ENCODE measurements at places on chromosomes 12 and 14.

DNA sequence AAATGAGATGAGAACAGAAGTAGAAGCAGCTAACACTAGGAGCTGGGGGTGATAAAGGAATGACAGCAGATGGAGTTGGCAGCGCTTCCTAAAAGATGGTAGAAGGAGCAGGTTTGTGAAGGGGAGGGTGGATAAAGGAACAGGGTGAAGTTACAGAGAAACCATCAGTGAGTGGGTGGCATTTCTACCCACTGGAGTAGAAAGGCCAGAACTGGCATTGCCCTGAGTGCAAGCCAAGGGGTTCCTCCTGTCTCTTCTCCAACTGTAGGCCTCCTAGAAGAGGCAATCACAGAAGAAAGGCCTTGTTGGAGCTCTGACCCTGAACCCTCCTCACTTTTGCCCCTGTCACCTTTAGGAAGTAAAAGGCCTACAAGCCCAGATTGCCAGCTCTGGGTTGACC lies 2.2 kb downstream of the KRT18 start:
- no peak for DNase-seq

DNA sequence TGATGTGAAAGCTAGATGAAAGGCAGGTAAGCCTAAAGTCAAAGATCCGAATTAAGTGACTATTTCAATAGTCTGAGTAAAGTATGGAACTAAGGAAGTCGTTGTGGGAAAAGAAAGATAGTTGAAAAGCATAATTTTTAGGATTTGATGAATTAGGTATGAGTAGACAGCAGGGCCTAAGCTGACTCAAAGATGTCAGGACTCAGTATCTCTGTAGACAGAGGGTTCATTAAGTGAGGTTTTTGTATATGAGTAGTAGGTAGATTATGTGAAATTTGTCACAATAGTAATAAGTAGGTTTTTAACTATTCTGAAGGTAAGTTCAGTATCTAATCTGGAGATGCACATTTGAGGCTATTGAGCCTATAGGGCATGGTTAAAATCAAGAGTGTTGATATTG lies 196.4 kb downstream of the RASSF9 start:
- no peak for DNase-seq

GRCh38 chr12:62998454-62998853 lies 63.5 kb upstream of the PPM1H start:
- DNase-seq = no peak

- DNase-seq = no peak
These were observed 119.0 kb upstream of the RASSF8 start for GRCh38 chr12:25839470-25839869.

GRCh38 chr14:33165144-33165925 lies 226.7 kb downstream of the NPAS3 start:
- no peak for DNase-seq

- no peak for DNase-seq
These were observed 6.4 kb upstream of the ACTR10 start for GRCh38 chr14:58193542-58193941.

DNA sequence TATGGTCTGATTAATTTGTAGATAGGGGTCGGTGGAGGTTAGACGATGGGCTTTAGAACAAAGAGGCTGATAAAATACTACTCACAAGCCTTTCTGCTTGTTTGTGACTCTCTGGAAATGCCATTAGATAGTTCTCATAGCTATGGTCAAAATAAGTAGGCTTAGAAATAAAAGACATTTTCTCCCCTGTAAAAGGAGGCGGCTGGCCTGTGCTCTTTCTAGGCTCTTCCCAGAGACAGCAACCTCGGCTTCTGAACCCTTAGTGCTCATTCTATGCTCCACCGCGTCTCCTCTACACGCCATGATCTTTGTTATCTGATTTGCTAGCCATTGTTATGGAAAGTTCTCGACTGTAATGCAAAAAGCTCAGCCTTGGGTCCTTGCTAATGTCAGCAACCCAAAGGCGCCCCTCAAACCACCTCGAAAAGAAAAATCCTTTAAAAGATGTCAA lies 64.5 kb downstream of the CRADD start:
- DNase-seq = no peak

DNA sequence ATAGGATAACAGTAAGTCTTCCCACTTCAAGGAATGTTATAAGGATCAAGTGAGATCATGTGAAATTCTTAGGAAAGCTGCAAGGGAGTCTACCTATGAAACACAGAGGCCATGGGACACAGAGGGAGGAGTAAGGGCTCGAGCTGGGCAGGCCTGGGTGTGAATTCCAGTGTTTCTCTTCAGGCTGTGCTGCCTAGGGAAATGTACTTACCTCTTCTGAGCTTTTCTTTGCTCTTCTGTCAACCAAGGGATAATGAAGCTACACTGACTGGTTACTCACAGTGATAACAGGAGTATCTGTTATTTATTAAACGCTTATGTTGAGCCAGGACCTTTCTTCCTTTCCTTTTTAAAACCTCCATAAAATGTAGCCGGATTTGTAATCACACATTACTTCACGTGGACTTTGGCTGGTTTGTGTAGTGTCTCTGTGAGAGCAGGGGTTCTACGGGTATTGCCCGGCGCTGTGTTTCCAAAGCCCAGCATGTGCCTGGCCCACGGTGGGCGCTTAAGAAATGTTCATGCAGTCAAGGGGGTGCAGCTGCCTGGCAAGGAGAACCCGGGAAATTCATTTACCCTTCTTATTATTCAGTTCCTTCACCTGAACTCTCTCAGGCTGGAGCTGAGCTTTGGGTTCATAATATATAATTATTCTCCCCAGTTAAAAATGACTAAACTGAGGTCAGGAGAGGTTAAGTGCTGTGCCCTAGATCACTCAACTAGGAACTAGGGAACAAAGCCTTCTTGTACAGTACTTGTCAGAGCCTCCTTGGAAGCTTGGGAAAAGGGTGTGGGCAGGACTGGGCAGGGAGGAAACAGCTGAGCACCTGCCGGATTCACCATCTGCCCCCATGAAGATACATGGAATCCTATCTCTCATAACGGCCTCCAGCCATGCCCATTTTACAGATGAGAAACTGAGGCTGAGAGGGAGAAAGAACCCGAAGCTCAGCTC lies 214.2 kb downstream of the CACNA1C start:
- no peak for DNase-seq

DNA sequence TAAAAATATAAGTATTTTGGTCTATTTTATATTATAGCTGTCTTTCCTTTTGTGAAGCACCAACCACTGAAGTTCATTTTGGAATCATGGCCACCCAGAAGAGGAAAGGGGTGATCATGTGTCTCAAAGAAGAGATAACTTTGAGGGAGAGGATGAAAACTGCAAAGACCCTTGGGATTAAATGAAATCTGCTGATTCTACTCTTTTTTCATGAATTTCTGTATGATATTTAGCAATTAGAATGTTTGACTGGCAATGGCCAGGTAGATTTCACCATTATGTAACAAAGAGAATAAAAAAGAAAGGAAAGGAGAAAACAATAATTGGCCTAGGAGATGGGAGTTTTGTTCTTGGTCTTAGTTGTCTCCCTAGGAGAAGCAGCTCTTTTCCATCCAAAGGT lies 350.8 kb downstream of the EMP1 start:
- no peak for DNase-seq

- DNase-seq = no peak
These were observed 52.2 kb downstream of the ATF7IP start for GRCh38 chr12:14417715-14418114.

- no peak for DNase-seq
These were observed 240.9 kb downstream of the DPF3 start for GRCh38 chr14:72653026-72653425.

DNA sequence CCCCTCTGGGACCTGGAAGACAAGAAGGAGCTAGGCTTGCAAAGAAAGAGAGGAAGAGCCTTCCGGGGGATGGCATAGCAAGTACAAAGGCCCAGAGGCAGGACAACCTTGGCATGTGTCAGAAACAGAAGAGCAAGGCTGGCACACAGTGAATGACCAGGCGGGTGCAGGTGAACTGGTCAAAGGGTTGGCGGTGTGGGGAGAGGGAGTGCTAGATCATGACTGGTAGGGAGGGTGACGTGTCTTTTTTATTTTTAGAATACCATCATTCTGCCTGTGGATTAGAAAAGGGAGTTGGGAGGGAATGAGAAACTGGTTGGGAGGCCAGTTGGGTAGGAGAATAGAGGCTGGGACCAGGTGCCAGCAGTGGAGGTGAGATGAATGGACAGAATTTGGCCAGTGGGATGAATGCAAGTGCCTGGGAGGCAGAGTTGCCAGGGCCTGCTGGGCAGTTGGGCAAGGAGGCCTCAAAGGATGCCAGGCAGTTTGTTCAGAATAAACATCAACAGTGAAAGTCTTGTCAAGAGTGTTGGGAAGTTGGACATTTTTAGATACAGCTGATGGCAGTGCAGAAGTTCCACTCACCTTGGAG lies 168.3 kb downstream of the CACNA1C start:
- no peak for DNase-seq

Measured in NCI-H1417 treated with DMSO at 0.1 percent for 48 hours (cell line).